ENCODE measurements at places on chromosomes 12 and 14. TPM values are rescaled to one million over a fixed set of nuclear protein-coding genes. Genes with fewer than 3 reads are reported as not detected.

The CCDC196 gene
- total RNA-seq, result not detected

The CFAP73 gene
- not detected for total RNA-seq

The SLC10A1 gene
- total RNA-seq, result not detected

The VRTN gene
- not detected for total RNA-seq

The LBHD2 gene
- total RNA-seq, result 0.22 TPM

The C12orf60 gene
- 1.3 TPM for total RNA-seq

The BMAL2 gene
- 18.7 TPM for total RNA-seq

The OAS3 gene
- 26.6 TPM for total RNA-seq

The DIO2 gene
- total RNA-seq, result 1.8 TPM

The KITLG gene
- total RNA-seq, result 21.9 TPM

The SCAF11 gene
- 53.7 TPM for total RNA-seq

The NEUROD4 gene
- total RNA-seq, result not detected

The HNF1A gene
- total RNA-seq, result 2.8 TPM

The CNTN1 gene
- total RNA-seq, result 59.8 TPM

The KCNA5 gene
- not detected for total RNA-seq

The NXPH4 gene
- 6.8 TPM for total RNA-seq

The FAM90A1 gene
- 0.11 TPM for total RNA-seq

The GLI1 gene
- total RNA-seq, result 4.5 TPM

The NKX2-1 gene
- total RNA-seq, result not detected

The DNAI7 gene
- 0.16 TPM for total RNA-seq

The LMO3 gene
- total RNA-seq, result not detected

The TAS2R20 gene
- total RNA-seq, result not detected

The DRAM1 gene
- 18.2 TPM for total RNA-seq

The CLBA1 gene
- 14.4 TPM for total RNA-seq

The FIGNL2 gene
- 0.21 TPM for total RNA-seq

The IL26 gene
- total RNA-seq, result not detected

The ATXN7L3B gene
- 12.9 TPM for total RNA-seq

The DIABLO gene
- total RNA-seq, result 69.5 TPM

The ETFRF1 gene
- total RNA-seq, result 11.9 TPM

Data from A549 treated with dexamethasone at 1 μM for 4 hours (cell line).